ENCODE measurements at places on chromosomes 5 and 9. TPM values are rescaled to one million over a fixed set of nuclear protein-coding genes. Genes with fewer than 3 reads are reported as not detected.

F2RL2 gene
- total RNA-seq: 10.2 TPM

DNA sequence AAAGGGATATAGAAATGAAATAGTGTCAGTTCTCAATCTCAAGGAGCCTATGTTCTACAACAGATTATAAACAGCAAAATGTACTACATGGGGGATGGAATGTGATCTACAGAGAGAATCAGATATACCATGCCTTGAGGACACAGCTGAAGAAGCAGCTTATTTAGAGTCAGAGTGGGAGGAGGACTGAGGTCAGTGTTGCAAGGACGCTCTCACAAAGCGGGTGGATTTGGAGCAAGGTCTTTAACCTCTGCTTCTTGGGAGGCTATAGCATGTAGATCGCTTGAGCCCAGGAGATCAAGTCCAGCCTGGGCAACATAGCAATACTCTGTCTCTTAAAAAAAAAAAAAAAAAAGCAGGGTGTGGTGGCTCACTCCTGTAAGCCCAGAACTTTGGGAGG lies 32.8 kb upstream of the PLIN2 start:
- H3K4me1 ChIP-seq: peaks cover 11% of the 10 kb centered on the region
- H3K27me3 ChIP-seq: no peaks in the 10 kb centered on the region
- H3K4me3 ChIP-seq: no peak overlapping the region
- H3K36me3 ChIP-seq: no peaks in the 10 kb centered on the region
- no peak for DNase-seq

MRPL36 gene
- 63.4 TPM for total RNA-seq

DNA sequence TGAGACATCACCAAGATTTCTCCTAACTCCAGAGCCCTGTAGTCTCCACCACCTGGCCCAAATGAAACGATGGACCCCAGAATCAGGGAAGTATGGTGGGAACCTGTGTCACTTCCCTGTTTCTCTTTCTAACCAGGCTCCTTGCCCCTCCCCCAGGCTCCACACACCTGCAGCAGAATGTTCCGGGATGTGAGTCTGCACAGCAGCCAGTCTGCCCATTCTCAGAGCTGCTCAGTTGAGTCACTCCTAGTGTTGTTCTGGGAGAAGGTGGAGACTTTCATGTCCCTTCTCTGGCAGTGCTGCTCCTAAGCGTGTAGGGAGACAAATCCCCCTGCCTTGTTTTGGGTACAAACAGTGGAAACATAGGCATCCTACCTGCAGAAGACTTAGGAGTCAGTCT lies 76.0 kb upstream of the XPA start:
- no peak overlapping the region for H3K4me3 ChIP-seq
- no peak for DNase-seq
- no peak overlapping the region for H3K27ac ChIP-seq

- H3K36me3 ChIP-seq: peaks cover 4% of the 10 kb centered on the region
- H3K27ac ChIP-seq: peak overlapping the region; percentile 27
- no peaks in the 10 kb centered on the region for H3K27me3 ChIP-seq
- peaks cover 10% of the 10 kb centered on the region for H3K4me1 ChIP-seq
- DNase-seq: peak; percentile 24
- peak overlapping the region; percentile 96 for H3K4me3 ChIP-seq
Measured at GRCh38 chr9:136399176-136400037, 563 bp downstream of the SNAPC4 start.

- H3K27ac ChIP-seq: no peak overlapping the region
- DNase-seq: peak; percentile 17
- no peak overlapping the region for H3K4me3 ChIP-seq
- H3K4me1 ChIP-seq: peaks cover 3% of the 10 kb centered on the region
Measured at GRCh38 chr9:7130266-7130820, 372.6 kb downstream of the KDM4C start.

AJM1 gene
- 1.3 TPM for total RNA-seq

All from endothelial cell of umbilical vein (primary cell).